ENCODE measurements at places on chromosomes 7 and 10.

- DNase-seq, result peak; percentile 60
Observed at GRCh38 chr10:88553116-88553752, 29.9 kb downstream of the RNLS start.

- no peak for DNase-seq
Observed at GRCh38 chr7:129824291-129825208, 128.2 kb downstream of the UBE2H start.

GRCh38 chr7:140506788-140507464 lies 27.6 kb upstream of the MKRN1 start:
- no peak for DNase-seq

- no peak for DNase-seq
Observed at GRCh38 chr10:132916421-132916841, 25.9 kb downstream of the CFAP46 start.

GRCh38 chr10:11344550-11344949 lies 266.9 kb downstream of the USP6NL start:
- DNase-seq, result no peak

DNA sequence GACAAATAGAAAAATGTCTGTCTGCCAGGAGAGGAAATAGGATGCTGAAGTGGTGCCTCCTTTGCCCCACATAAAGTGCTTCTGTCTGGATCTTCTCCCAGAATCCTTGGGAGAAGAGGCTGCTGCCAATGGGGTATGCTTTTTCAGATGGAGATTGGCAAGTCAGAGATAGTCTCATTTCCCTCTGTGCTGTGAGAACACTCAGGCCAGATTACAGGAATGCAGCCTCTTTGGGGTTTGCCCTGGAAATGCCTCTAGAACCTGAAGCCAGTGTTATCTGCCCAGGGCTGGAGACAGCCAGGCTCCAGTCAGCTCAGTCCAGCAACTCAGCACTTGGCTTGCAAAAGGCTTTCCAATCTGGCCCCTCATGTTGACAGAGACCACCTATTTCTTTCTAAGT lies 119.1 kb upstream of the PHYHIPL start:
- DNase-seq, result no peak

- no peak for DNase-seq
Observed at GRCh38 chr10:61138708-61139591, 195.0 kb upstream of the RHOBTB1 start.

- no peak for DNase-seq
Observed at GRCh38 chr7:149449897-149450296, 11.0 kb downstream of the ZNF777 start.

GRCh38 chr10:121721257-121721656 lies 123.0 kb upstream of the FGFR2 start:
- DNase-seq, result no peak

GRCh38 chr10:124739119-124739921 lies 4.9 kb downstream of the FAM53B start:
- DNase-seq, result no peak

GRCh38 chr10:30531751-30532530 lies 97.6 kb downstream of the LYZL2 start:
- DNase-seq, result no peak

DNA sequence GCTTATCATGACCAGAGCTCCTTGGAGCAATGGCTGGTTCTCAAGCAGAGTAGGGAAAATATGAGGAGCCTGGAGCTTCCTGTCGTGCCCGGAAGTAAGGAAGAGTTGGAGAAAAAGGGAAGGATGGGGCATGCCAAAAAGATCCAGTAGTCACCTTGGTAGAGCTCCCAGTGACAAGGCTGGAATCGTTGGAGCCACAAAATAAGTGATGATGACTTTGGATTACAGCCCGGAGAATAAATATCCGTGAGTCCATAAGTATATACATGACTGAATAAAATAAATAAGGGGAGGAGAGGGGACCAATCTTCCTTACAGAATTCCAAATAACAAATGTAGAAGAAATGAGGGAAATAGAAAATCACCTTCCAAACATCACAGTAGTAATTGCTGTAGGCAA lies 29.3 kb downstream of the LMTK2 start:
- DNase-seq, result no peak

GRCh38 chr10:29598851-29599311 lies 35.9 kb downstream of the SVIL start:
- no peak for DNase-seq

DNA sequence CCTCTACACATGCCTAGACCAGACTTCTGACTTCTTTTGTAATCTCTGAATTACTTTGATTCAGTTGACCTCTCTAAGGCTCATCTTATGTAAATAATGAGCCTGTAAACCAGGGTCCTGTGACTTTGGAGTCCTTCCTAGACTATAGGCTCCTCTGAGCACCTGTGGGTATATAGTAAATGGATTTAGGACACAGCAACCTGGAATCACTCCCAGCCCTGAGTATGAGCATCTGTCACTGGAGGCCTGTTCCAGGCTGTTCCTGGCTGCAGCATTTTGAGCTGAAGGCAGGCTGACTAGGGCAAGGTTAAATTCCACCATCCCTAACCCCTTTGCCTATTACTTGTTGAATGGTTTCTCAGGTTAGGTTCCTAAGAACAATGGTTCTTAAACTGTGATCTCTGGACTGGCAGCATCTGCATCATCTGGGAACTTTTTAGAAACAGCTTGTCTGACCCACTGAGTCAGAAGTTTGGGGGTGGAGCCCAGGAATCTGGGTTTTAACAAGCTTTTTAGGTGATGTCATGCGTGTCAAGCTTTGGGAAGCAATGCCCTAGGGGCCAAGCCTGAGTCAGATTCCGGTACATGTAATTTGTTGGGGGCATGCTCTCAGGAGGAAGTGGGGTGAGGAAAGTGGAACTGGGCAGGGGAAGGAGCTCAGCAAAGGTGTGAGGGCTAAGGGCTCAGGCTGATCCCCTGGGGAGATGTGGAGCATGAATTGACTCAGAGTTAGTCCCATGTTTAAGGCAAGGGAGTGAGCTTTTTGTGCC lies 28.2 kb downstream of the MINDY4 start:
- no peak for DNase-seq

Measured in CD4-positive, alpha-beta T cell treated with Interleukin-12 subunit alpha and Interleukin-12 subunit beta, for 1 hour (primary cell).